ENCODE measurements at places on chromosomes 3 and 15.
A peak's percentile ranks its signal among the peaks of the same experiment; 100 is the strongest.

DNA sequence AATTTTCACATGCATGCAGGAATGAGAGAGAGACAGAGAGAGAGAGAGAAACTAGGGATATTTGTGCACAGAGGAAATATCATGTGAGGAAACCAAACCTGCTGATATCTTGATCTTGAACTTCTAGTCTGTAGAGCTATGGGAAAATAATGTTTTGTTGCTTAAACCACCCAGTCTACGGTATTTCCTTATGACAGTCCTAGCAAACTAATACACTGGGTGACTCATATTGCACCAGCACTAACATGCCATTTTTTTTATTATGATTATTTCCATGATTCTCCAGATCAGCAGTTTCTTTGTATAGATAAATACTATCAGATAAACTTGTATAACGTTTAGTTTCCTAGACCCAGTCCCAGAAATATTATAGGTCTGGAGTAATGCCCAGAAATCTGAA lies 1259.0 kb downstream of the ZPLD1 start:
- DNase-seq: no peak

- no peak for DNase-seq
Observed at GRCh38 chr15:39376371-39376909, 204.4 kb upstream of the THBS1 start.

DNA sequence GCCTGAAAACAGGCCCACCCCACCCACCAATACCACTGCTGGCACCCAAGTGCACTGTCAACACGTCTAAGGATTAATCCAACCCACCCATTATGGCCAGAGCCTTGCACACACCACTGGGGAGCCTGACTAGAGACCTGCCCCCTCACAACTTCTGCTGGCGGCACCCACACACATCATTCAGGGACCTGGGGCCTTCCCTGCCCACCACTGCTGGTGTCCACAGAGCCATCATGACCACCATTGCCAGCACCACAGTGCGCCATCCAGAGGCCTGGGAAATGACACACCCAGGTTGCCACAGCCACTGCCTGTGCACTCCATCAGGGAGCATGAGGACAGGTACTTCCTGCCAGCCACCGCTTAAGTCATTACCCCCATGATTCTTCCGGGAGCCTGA lies 67.0 kb upstream of the IMPG2 start:
- no peak for DNase-seq

GRCh38 chr3:175965036-175965435 lies 1105.9 kb downstream of the NAALADL2 start:
- DNase-seq: no peak

DNA sequence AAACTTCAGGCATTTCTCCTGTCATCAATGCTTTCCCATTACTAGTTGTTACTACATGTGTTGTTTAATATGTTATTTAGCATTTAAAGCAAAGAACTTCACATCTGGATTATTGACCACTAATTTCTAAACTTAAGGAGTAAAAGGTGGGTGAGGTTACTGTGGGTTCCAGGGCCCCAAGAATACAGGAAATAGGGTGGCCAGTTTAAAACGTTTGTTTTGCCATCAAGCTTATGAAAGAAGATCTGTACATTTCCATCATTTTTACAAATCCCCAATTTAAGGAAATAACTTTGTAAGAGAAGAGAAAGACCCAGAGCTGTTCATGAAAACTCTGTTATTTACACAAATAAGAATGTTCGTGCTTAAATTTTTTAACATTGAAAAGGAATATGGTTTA lies 54.5 kb upstream of the ACKR4 start:
- DNase-seq: no peak

GRCh38 chr3:37833302-37834186 lies 28.1 kb upstream of the CTDSPL start:
- no peak for DNase-seq

DNA sequence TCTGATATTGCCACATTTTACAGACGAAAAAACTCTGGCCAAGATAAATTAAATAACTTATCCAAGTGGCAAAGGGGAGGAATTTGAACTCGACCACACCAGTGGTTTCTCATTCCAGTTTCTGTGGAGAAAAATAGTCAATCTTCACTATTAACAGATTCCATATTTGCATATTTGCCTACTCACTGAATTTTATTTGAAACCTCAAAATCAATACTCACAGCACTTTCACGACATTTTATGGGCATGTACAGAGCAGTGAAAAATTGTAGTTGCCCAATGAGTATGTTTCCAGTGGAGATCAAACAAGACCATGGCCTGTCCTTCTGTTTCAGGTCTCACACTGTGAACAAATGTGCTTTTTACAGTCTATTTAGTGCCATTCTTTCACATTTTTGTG lies 374.3 kb downstream of the MAGI1 start:
- DNase-seq: no peak

DNA sequence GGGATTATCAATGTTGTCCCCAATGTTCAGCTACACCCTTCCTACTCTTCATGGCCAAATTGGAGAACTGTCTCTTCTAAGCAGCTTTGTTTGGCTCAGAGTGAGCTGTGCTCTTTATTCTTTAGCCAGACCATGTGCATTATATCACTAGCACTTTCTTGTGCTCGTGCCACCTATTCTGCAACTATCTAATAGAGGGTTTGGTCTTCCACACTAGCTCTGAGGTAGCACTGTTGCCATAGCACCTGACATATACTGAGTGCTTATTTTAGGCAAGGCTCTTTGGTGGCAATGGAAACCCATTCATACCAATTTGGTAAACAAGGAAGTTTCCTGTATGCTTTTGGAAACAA lies 394.3 kb upstream of the C2CD4B start:
- no peak for DNase-seq

GRCh38 chr3:177382944-177383343 lies 185.7 kb upstream of the TBL1XR1 start:
- no peak for DNase-seq

DNA sequence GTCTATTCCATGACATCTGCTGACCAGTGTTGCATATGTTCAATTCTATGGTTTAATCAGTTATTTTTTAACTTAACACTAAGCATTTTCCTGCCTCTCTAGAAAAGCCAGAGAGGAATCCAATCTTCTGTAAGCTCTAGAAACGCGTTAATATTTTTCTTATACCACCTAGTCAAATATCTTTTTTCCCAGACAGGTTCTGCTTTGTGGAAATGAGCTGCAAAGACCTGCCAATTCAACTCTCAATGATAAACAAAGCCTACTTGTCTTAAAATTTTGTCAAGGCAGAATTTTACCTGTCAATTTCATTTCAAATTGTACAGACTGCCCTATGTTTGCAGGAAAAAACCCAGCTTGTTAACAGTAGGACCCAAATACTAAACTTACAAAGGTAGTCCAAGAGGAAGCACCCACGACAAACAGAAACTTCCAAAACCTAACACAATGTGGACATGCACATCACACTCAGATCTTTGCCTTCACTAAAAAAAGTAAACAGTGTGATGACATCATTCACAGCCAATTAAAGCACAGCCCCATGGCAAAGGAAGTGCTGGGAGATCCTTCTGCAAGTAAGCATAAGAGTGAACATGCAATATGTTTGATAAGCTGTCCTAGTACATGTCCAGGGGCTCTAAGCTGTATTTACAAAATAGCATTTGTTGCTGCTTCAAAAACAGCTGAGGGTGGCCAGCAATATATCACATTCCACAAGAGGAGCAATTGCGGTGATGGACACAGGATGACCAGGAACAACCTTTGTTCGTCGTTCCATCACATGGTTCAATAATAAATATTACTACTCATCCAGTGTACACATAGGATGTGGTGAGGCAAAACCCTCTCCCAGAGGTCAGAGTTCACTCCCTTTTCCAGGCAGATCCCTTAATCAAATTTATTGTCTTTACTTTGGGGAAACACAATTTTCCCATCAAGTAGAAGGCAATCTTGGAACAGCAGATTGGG lies 139.4 kb upstream of the TSC22D2 start:
- no peak for DNase-seq

DNA sequence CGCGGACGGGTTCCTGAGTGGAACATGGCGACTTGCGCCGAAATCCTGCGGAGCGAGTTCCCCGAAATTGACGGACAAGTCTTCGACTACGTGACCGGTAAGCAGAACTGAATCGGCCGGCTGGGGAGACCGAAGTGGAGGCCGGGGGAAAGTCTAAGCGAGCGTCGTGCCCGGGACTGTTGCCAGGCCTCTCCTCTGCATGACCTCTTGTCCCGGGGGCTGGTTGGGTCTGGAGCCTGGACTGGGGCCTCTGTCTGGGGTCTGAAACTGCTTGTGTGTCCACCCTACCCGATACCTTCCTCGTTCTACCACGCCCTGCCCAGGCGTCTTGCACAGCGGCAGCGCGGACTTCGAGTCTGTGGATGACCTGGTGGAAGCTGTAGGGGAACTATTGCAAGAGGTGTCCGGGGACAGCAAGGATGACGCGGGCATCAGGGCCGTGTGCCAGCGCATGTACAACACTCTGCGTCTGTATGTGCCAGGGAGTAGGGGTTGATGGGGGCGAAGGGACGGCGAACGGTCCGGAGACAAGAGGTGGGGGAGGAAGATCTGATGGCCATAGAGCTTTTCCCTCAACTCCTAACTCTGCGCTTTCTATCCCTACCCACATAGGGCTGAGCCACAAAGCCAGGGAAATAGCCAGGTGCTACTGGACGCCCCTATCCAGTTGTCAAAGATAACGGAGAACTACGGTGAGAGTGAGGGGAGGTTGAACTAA lies at the start of gene ABCF3:
Gene ABCF3 (plus strand): TSS at position 16 of the 718 bp plus-strand sequence. CDS start 9 bp downstream, at position 25.
- DNase-seq: no peak

DNA sequence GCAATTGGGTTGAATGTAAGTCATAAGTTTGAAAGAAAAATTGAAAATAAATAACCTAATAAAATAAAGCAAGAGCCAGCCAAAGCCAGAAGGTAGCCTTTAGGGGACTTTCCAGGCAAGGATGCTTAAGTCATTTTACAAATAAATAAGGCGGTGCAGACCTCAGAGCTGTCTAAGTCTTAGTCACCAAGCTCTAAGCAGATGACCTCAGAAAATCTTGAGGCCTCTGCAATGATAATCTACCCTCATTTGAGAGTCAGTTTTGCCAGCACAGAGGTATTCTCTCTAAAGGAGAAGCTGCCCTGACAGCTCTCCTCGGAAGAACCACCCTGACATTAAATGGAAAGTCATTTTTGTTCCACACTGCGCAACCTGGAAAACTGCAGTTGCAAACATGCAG lies 113.9 kb downstream of the OXNAD1 start:
- DNase-seq: no peak

DNA sequence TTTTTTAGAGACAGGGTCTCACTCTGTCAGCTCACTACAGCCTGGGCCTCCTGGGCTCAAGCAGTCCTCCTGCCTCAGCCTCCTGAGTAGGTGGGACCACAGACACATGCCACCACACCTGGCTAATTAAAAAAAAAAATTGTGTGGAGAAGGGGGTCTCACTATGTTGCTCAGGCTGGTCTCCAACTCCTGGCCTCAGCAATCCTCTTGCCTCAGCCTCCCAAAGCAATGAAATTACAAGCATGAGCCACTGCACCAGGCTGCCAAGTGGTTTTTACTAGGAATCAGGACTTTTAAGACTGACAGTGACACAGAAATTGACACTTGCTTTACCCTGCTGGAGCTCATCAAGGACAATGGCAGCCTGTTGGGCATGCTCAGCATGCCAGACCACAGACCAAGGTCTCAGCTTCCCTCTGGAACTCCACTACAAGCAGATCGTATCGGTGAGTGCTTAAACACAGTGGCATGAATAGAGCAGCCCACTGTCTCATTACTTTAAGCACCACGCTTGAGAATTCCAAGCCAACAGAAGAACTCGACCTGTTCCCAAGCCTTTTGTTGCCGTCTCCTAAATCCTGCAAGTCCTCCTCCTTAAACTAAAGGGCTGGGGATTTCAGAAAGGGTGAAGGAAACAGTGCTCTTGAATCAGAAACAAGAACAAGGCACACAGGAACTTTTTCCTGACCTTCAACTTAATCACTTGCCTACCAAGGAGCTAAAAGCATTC lies 41.4 kb downstream of the EOMES start:
- DNase-seq: no peak

- DNase-seq: no peak
Observed at GRCh38 chr3:172869784-172870518, 119.4 kb downstream of the ECT2 start.

GRCh38 chr15:84826369-84826823 lies 9.2 kb downstream of the ALPK3 start:
- no peak for DNase-seq

DNA sequence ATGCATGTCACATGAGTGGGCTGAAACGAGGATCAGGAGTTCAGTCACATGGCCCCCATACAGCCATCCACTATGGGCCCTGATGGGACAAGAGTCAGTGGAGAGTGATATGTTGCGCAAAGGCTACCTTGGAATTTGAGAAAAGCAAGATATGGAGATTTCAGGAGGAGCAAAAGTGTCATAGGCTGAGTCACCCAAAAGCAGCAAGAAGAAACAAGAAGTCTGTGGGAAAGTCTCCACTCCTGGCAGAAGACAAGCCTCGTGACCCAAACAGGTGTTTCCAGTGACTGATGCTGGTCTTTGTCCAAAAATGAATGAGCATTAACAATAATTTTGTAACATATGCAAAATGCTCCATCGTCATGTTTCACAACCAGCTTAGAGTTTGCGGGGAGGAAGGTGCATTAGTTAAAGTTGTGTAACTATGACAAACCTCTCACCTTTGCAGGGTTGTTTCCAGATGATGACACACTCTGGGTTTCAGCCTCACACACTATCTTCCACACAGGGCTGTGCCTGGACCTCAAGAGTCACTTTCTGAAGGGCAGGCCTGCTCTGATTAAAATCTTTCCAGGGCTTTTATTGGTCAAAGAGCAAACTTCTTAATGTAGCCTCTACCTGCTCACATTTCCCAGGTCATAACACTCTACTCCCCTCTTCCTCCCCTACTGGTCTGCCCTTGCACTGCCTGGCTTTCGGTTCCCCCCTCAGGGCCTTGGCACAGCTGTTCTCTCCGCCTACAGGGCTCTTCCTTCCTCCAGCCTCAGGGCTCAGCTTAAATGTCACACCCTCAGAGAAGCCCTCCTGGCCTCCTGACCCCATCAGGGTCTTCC lies 3.9 kb upstream of the DNASE1L3 start:
- peak; percentile 38 for DNase-seq

GRCh38 chr3:152352554-152352953 lies 83.8 kb downstream of the MBNL1 start:
- no peak for DNase-seq

DNA sequence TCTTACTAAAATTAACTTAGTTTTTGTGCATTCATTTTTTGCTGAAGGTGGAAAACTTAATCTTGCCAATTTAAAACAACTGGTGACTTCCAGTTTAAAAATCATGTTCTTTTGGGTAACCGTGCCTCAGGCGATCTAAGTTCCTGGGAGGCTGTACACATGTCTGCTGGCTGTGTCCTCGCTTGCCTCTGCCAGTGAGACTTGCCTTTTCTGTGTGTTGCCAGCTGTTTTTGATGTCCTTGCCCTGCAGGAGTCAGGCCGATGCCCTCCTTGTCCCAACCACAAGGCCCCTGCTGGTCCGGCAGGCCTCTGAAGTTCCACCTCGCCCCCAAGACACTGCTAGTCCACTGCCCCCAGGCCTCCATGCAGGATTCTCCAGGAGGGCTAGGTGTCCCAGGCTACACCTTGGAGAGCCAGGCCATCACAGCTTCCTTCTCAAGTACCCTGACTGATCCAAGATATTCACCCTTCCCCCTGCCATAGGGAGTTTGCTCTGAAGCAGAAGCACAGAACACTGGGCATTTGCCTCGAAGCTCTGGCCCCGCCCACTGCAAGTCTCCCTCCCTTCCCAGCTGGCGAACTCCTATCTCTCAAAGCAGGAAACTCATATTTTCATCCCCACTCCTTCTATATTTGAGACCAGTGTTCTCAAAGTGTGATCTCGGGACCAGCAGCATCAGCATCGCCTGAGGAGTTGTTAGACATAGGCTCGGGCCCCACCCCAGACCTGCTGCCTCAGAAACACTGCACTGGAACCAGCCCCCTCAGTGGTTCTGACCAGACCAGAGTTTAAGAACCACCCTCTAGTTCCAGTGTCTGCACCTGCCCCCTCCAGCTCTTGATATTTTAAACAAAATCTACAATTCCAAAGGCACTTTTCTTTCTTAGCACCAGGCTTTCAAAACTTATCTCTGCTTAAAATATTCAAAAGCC lies 185.8 kb upstream of the UBE2E1 start:
- no peak for DNase-seq
